Activated CD8-positive, alpha-beta T cell treated with anti-CD3 and anti-CD28 coated beads for 36 hours (primary cell): ENCODE measurements at places on chromosomes 2 and 18. TPM values are rescaled to one million over a fixed set of nuclear protein-coding genes. Genes with fewer than 3 reads are reported as not detected.

The CPSF3 gene
- total RNA-seq, result 73.0 TPM

The AQP12A gene
- not detected for total RNA-seq

The GPN1 gene
- 37.6 TPM for total RNA-seq

The DSG1 gene
- total RNA-seq, result not detected

GRCh38 chr2:58535182-58535581 lies 294.1 kb upstream of the FANCL start:
- no peak overlapping the region for H3K27ac ChIP-seq
- no peaks in the 10 kb centered on the region for H3K4me1 ChIP-seq
- no peaks in the 10 kb centered on the region for H3K36me3 ChIP-seq
- H3K27me3 ChIP-seq, result no peaks in the 10 kb centered on the region
- no peak for DNase-seq
